ENCODE measurements at places on chromosomes 3 and 15.

- DNase-seq = no peak
These were observed 130.1 kb downstream of the LRRK1 start for GRCh38 chr15:101049282-101049681.

GRCh38 chr3:69113536-69113935 is 8.9 kb downstream of the LMOD3 start:
- DNase-seq = no peak

GRCh38 chr3:138946663-138947494 is at the start of the genes FOXL2 and FOXL2NB:
FOXL2 (minus strand) TSS chr3:138947137; CDS start chr3:138946722, 415 bp downstream.
FOXL2NB (plus strand) TSS chr3:138947217; CDS start chr3:138947365, 148 bp downstream.
- DNase-seq = no peak

GRCh38 chr3:53581671-53582070 is 87.3 kb downstream of the CACNA1D start:
- no peak for DNase-seq

- peak; percentile 7 for DNase-seq
These were observed 188.9 kb upstream of the MEIS2 start for GRCh38 chr15:37289109-37289765.

- no peak for DNase-seq
These were observed 49.8 kb upstream of the PRR23E start for GRCh38 chr3:127143172-127143571.

DNA sequence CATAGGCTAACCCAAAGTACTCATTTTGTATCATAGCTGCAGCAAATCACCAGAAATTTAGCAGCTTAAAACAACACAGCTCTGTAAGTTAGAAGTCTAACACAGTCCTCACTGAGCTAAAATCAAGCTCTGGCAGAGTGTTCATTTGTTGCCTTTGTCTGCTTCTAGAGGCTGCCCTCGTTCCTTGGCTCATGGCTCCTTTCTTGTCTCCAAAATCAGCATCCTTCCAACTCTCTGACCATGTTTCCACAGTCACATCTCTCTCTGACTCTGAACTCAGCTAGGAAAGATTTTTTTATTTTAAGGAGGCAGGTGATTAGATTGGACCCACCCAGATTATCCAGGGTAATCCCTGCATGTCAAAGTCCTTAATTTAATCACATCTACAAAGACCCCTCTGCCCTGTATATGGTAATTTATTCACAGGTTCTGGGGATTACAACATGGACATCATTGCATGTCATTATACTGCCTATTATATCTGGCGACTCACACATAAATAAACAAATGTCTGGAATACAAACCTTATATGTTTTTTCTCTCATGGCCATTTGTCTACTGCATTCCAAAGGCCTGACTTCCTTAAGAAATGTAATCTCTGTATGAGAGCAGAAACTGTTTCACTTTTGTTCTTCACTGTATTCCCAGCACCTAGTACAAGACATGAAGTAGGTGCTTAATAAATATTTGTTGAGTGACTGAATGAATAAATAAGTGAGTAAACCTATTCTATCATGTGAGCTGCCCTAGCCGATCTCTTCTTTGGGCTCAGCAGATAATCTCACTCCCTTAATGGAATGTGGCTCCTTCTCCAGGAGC is 15.1 kb upstream of the UACA start:
- DNase-seq = no peak

GRCh38 chr15:50148362-50148963 is 29.4 kb upstream of the ATP8B4 start:
- DNase-seq = no peak

DNA sequence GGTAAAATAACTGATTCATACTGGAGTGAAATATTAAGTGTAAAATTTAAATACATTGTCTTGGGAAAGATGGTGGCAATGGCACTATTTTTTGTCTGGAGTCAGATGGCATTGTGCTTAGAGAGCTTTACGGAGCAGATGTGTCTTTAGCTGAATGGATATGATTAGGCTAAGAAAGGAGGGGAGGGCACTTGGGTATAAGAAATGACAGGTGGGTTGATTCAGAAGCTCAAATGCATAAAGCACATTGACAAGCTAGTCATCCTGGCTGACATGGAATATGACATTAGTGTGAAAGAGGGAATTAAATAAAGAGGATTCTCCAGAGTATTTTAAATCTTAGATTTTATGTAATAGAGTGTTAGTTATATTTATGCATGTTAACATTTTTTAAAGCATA is 570.1 kb upstream of the CBLB start:
- no peak for DNase-seq

DNA sequence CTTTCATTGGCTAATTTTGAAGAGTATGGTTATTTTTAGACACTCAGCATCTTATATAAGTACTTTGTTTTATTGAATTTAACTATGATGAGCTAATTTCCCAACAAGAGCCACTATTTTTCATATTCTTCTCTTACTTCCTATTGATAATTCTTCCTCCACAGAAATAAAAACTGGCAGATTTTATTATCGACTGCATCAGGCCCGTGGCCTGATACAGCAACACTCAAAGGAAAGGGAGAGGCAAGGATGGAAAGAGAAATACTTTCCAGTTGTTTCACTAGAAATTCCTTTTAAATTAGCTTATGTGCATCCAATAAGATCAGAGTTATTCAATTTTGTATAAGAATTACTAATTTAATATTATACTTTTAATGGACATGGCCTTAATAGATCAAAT is 886.3 kb downstream of the ROBO1 start:
- no peak for DNase-seq

GRCh38 chr3:16182183-16182582 is 7.7 kb downstream of the GALNT15 start:
- DNase-seq = no peak

- DNase-seq = no peak
These were observed 145.7 kb downstream of the TLE3 start for GRCh38 chr15:69951898-69952555.

- DNase-seq = no peak
These were observed 65.2 kb downstream of the SLC9C1 start for GRCh38 chr3:112228786-112229185.

DNA sequence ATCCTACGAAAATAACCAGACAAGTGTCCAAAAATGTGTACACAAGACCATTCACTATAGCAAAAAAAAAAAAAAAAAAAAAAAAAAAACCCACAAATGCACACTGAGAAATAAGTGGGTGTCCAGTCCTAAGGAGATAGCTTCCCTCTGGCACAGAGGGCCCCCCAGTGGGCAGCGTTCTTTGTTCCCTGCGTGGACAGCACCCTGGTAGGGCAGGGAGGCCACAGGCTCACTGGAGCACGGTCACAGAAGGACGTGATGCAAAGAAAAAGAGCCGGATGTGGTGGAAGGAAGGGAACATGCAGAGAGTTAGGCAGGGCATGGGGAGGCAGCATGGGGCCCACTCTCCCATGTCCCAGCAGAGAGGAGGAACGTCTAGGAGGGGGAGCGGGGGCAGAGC is 210.7 kb upstream of the NSMCE3 start:
- no peak for DNase-seq

GRCh38 chr15:36737430-36737891 is 158.0 kb downstream of the CDIN1 start:
- DNase-seq = no peak

- no peak for DNase-seq
These were observed 17.8 kb downstream of the BMF start for GRCh38 chr15:40090774-40091455.

DNA sequence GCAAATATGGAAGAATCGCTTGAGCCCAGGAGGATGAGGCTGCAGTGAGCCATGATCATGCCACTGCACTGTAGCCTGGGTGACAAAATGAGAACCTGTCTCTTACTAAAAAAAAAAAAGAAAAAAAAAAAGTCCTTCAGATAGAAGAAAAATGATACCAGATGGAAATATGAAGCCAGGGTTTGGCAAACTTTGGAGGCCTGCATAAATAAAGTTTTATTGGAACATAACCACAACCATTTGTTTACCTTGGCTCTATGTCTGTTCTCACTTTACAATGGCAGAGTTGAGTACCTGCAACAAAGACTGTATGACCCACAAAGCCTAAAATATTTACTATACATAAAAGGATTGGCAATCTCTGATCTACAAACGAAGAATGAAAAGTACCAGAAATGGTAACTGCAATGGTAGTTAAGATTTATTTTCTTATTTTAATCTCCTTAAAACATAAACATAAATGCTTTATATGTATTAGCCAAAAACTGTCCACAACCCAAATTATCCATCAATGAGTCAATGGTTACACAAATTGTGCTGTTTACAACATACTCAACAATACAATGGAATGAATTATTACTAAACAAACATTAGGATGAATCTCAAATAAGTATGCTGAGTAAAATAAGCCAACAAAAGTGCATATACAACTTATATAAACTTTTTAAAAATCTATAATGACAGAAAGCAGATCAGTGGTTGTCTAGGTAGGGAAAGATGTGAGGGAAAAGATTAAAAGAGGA is 41.8 kb downstream of the GOLGB1 start:
- no peak for DNase-seq

GRCh38 chr15:67505675-67506572 is 15.0 kb upstream of the C15orf61 start:
- no peak for DNase-seq

GRCh38 chr3:195612075-195612800 is 28.5 kb upstream of the APOD start:
- DNase-seq = no peak

DNA sequence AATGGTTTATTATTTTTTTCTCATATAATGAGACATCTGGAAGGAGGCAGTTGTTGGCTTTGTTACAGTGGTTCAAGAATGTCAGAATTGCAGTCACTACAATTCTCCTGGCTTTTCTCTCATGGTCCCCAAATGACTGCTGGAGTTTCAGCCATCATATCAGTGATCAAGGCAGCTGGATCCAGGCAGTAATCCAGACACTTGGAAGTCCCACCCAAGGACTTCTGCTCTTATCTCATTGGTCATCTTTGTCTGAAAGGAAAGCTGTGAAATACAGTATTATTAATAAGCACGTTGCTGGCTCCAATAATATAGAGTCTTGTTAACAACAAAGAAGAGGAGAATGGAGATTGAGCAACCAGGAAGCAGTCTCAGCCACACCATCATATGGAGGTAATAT is 22.9 kb upstream of the MED12L start:
- DNase-seq = no peak

DNA sequence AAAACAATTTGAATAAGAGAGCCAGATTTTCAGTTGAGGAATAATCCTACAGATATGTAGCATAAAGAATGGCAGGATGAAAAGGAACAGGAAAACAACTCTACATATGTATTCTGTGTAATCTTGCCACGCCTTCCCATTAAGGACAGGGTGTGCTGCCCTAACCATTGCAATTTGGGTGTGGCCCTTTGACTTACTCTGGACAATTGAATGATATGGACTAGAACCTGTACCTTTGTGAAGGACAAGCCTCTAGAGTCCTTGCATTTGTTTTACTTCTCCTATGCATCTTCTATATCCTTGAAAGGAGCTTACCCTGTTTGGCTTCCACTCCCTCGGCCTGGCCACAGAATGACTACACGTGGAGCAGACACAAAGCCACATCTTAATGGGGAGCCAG is 1261.6 kb upstream of the GBE1 start:
- no peak for DNase-seq

Measured in stromal cell of bone marrow (primary cell).